ENCODE measurements at places on chromosomes 16 and 17.

DNA sequence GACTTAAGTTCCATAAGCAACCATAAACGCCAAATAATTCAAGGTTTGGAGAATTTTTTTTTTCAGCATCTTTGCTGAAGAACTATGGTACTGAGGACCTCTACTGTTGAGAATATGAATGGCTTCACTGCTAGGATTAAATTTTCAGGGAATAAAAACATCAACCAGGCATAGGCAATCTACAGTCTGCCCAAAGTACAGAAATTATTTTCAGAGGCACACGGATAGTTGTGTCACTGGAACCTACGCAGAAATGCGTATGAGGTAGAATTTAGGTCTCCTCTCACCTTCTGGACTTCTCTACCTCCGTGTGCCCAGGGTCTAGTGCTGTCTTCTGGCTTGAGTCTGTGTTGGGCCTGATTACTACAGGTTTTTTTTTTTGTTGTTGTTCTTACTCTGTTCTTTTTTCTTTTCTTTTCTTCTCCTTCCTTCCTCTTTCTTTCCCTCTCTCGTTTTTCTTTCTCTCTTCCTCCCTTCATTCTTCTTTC is 39.7 kb downstream of the NACA2 start:
- peaks cover 5% of the 10 kb centered on the region for H3K27me3 ChIP-seq
- H3K27ac ChIP-seq = no peak overlapping the region
- no peak for DNase-seq
- no peaks in the 10 kb centered on the region for H3K36me3 ChIP-seq

DNA sequence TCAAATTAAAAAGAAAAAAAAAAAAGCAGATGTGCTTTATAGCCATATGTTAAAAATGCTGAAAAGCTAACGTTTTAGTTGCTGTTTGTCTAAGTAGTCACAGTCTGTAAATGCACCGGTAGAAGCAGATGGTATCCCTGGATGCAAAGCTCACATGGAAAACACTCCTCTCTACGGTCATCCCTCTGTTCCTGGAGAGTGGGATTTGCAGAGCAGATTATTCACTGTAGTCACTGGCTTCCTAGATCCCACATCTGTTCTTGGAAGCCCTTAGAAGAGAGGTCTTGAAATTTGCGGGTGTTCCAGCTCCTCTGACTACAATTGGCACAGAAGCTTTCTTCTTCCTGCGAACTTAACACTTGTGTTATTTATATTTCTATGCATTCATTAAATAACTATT is 186.6 kb downstream of the PMP22 start:
- H3K4me3 ChIP-seq = no peak overlapping the region
- H3K27ac ChIP-seq = no peak overlapping the region
- no peaks in the 10 kb centered on the region for H3K4me1 ChIP-seq
- H3K36me3 ChIP-seq = no peaks in the 10 kb centered on the region

DNA sequence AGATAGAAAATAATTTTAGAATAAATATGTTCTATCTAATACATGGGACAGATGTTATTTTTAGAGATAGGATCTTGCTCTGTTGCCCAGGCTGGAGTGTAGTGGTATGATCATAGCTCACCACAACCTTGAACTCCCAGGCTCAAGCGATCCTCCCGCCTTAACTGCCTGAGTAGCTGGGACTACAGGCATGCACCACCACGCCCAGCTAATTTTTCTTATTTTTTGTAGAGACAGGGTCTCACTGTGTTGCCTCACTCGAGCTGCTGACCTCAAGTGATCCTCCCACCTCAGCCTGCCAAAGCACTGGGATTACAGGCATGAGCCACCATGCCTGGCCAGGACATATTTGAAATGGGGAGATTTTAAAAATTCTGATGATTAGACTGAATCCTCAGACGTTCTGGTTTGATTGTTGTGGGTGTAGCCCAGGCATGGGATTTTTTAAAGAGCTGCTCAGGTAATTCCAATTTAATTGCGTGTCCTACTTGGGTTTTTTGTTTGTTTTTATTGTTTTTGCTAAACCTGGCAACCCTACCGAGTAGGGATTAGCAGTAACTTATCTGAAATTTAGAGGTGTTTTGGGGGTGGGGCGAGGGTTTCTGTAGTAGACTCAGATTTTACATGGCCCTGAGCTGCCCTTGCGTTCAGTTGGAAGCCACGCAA is 142.9 kb downstream of the RAB11FIP4 start:
- H3K4me3 ChIP-seq = no peak overlapping the region
- no peaks in the 10 kb centered on the region for H3K36me3 ChIP-seq
- H3K27ac ChIP-seq = no peak overlapping the region
- no peak for DNase-seq
- H3K4me1 ChIP-seq = no peaks in the 10 kb centered on the region

- H3K36me3 ChIP-seq = no peaks in the 10 kb centered on the region
- peak; percentile 27 for DNase-seq
- H3K4me3 ChIP-seq = no peak overlapping the region
- H3K4me1 ChIP-seq = peaks cover 5% of the 10 kb centered on the region
Measured at GRCh38 chr16:86517652-86518258, 7.4 kb downstream of the FOXF1 start.

GRCh38 chr16:65837464-65837863 is 529.0 kb upstream of the CDH5 start:
- H3K4me1 ChIP-seq = no peaks in the 10 kb centered on the region
- peaks cover 16% of the 10 kb centered on the region for H3K27me3 ChIP-seq

GRCh38 chr17:35368081-35368830 is 5.2 kb downstream of the SLFN11 start:
- peak overlapping the region; percentile 9 for H3K27ac ChIP-seq
- peaks cover 73% of the 10 kb centered on the region for H3K4me1 ChIP-seq
- H3K36me3 ChIP-seq = peaks cover 68% of the 10 kb centered on the region
- H3K27me3 ChIP-seq = no peaks in the 10 kb centered on the region
- peak; percentile 54 for DNase-seq

DNA sequence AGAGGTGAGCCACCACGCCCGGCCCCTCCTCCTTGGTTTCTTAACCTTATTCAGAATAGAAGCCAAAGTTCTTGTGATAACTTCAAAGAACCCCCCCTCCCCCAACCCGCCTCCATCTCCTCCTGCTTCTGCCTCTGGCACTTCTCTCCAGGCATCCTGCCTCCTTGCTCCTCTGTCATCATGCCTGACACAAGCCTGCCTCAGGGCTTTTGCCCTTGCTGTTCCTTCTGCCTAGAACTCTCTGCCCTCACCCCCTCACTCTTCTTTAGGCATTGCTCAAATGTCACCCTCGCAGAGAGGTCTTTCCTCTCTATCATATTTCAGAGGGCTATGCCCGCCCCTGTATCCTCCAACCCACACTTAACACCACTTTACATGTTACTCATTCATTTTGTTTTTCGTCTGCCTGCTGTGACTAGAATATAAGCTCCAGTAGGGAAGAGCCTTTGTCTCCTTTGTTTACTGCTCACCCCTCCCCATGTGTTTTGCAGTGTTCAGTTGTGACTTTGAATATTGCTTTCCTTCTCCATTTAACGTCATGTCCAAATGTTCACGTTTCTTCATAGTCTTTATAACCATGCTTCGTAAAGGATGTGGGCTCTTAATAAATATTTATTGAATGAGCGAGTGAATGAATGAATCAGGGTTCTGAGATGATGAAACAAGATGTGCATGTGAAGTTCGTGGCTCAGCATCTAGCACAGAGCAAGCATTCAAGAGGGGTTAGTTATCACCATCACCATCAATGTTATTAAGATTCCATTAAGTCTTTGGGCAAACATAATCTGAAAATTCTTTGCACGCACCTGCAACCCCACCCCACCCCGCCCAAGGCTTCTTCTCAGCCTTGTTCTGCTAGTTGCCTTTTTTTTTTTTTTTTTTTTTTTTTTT is 186.2 kb upstream of the WSCD1 start:
- no peaks in the 10 kb centered on the region for H3K36me3 ChIP-seq
- H3K27ac ChIP-seq = no peak overlapping the region
- H3K4me1 ChIP-seq = no peaks in the 10 kb centered on the region
- no peak for DNase-seq

- no peaks in the 10 kb centered on the region for H3K4me1 ChIP-seq
- H3K27me3 ChIP-seq = no peaks in the 10 kb centered on the region
- no peak overlapping the region for H3K27ac ChIP-seq
- no peak for DNase-seq
- H3K4me3 ChIP-seq = no peak overlapping the region
Measured at GRCh38 chr17:13419676-13420075, 182.1 kb downstream of the HS3ST3A1 start.

- H3K4me1 ChIP-seq = no peaks in the 10 kb centered on the region
- no peak overlapping the region for H3K27ac ChIP-seq
- H3K27me3 ChIP-seq = no peaks in the 10 kb centered on the region
- DNase-seq = no peak
- H3K4me3 ChIP-seq = no peak overlapping the region
Measured at GRCh38 chr17:28226563-28227315, 92.3 kb upstream of the TMEM97 start.

- no peak overlapping the region for H3K27ac ChIP-seq
- peak; percentile 66 for DNase-seq
- no peaks in the 10 kb centered on the region for H3K4me1 ChIP-seq
- no peaks in the 10 kb centered on the region for H3K36me3 ChIP-seq
Measured at GRCh38 chr17:20226814-20227482, 217.8 kb downstream of the SPECC1 start.

GRCh38 chr17:47934856-47935255 is 6.5 kb upstream of the PNPO start:
- H3K36me3 ChIP-seq = peaks cover 8% of the 10 kb centered on the region
- no peak overlapping the region for H3K27ac ChIP-seq
- no peak for DNase-seq
- no peak overlapping the region for H3K4me3 ChIP-seq
- H3K4me1 ChIP-seq = peaks cover 2% of the 10 kb centered on the region

- H3K27ac ChIP-seq = no peak overlapping the region
- no peaks in the 10 kb centered on the region for H3K4me1 ChIP-seq
- H3K4me3 ChIP-seq = no peak overlapping the region
- no peak for DNase-seq
- H3K36me3 ChIP-seq = no peaks in the 10 kb centered on the region
- H3K27me3 ChIP-seq = peaks cover 2% of the 10 kb centered on the region
Measured at GRCh38 chr16:5580296-5580695, 482.7 kb upstream of the EEF2KMT start.

GRCh38 chr16:50718061-50718760 is 23.7 kb upstream of the CYLD start:
- H3K4me3 ChIP-seq = no peak overlapping the region
- H3K36me3 ChIP-seq = no peaks in the 10 kb centered on the region

- H3K27ac ChIP-seq = no peak overlapping the region
- H3K36me3 ChIP-seq = no peaks in the 10 kb centered on the region
- H3K27me3 ChIP-seq = peaks cover 4% of the 10 kb centered on the region
- DNase-seq = no peak
- H3K4me1 ChIP-seq = no peaks in the 10 kb centered on the region
- no peak overlapping the region for H3K4me3 ChIP-seq
Measured at GRCh38 chr16:85199069-85199725, 86.9 kb upstream of the CIBAR2 start.

GRCh38 chr17:44217738-44218343 is 1.6 kb downstream of the UBTF start:
- peaks cover 31% of the 10 kb centered on the region for H3K4me1 ChIP-seq
- H3K27me3 ChIP-seq = no peaks in the 10 kb centered on the region
- H3K4me3 ChIP-seq = peak overlapping the region; percentile 75

DNA sequence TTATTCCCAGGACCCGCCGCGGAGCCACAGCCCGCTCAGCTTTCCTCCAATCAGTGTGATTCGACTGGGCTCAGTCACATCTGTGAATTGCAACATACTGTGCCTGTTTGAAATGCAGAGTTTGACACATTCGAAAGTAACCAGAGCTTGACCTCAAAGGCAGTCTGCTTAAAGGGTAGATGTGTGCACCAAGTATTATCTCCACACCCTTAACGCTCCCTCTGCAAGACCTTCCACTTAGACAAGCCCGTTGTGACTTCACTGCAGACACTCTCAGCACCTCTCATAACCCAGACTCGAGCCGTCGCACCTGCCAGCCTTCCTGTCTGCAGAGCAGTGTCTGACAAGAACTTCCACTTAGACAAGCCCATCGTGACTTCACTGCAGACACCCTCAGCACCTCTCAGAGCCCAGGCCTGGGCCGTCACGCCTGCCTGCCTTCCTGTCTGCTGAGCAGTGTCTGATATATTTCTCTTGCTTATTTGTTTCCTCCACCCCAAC is 3.7 kb downstream of the KLHDC4 start:
- H3K36me3 ChIP-seq = peaks cover 71% of the 10 kb centered on the region
- no peaks in the 10 kb centered on the region for H3K27me3 ChIP-seq
- H3K4me1 ChIP-seq = peaks cover 46% of the 10 kb centered on the region
- H3K4me3 ChIP-seq = no peak overlapping the region
- DNase-seq = no peak

GRCh38 chr17:40022961-40023541 is 7.8 kb downstream of the CSF3 start:
- H3K36me3 ChIP-seq = peaks cover 82% of the 10 kb centered on the region
- H3K27ac ChIP-seq = no peak overlapping the region
- DNase-seq = no peak
- no peaks in the 10 kb centered on the region for H3K27me3 ChIP-seq

DNA sequence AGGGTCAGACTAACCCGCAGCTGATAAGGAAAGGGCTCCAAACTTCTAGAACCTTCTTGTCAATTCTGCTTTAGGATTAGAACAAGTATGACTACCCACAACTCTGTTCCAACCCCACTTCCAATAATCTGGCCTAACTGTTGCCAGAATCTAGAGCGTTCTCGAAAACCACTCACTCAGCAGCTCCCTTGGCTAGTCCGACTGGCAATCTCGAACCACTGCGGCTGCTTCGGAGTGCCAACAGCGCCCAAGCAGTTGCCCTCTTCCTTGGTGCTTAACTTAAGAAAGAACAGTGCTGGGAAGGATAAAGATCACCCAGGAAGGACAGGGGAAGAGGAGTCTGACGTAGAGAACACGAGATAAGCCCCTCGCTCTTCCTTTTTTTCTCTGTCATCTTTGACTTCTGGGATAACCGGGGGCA is 818 bp downstream of the DNAJC7 start:
- peak overlapping the region; percentile 87 for H3K4me3 ChIP-seq
- H3K4me1 ChIP-seq = peaks cover 57% of the 10 kb centered on the region
- H3K27ac ChIP-seq = peak overlapping the region; percentile 93
- DNase-seq = peak; percentile 31
- no peaks in the 10 kb centered on the region for H3K27me3 ChIP-seq

DNA sequence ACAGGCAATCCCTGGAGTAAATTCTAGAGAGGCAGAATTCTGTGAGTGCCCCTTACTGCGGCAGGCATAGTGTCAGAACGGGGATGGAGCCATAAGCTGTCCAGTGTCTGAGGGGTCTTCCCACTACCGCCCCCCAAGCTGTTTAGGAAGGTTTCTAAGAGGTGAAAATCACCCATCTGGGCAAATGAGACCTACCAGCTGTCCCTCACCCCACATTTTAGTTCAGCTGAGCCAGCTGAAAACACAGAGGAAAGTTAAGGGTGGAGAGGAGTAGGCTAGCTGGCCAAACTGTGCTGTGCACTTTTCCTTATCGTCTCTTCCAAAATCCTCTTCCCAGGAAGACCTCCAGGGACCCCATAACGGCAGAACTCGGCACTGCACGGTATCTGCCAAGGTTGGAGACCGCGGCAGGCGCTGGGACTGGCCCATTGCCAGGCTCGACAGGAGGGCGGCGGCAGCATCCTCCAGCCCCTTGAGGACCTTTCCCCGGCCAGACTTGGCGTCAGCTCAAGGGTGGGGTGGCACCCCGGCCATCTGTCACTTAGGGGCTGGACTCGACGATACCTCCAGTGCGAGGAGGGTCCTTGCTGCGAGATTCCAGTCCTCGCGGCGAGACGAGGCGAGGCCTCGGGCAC is 955 bp downstream of the ACLY start:
- peaks cover 34% of the 10 kb centered on the region for H3K4me1 ChIP-seq
- DNase-seq = peak; percentile 55
- peaks cover 37% of the 10 kb centered on the region for H3K36me3 ChIP-seq
- no peaks in the 10 kb centered on the region for H3K27me3 ChIP-seq

GRCh38 chr17:58487589-58488427 is at the start of gene HSF5:
Gene HSF5, minus strand, starts transcription at chr17:58488408. Its CDS starts 134 bp downstream, at chr17:58488274.
- H3K4me3 ChIP-seq = no peak within 1 kb of the TSS
- no peaks in the 10 kb centered on the region for H3K27me3 ChIP-seq
- H3K36me3 ChIP-seq = peaks cover 44% of the 10 kb centered on the region
- DNase-seq = no peak

Measured in DND-41 (cell line).